Memory B cell (primary cell): ENCODE measurements at places on chromosomes 16 and 17.

DNA sequence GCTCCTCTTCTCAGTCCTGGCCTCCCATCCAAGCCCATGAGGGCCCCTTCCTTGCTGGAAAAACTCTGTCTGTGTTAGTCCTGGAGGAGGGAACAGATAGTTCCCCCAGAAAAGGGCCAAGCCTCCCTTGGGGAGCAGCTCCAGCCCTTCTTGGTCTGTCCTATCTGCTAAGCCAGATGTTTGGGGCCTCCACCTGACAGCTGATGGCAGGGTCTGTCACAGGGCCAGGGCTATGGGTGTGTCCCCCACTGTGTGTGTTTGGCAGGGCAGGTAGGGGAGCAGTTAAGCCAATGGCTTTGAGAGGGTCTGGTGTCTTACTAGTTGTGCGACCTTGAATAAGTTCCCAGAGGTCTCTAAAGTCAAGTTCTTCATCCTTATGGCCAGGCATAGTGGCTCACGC, 13.6 kb upstream of the SLC4A1 start:
- no peaks in the 10 kb centered on the region for H3K36me3 ChIP-seq
- H3K4me3 ChIP-seq, result no peak overlapping the region
- peaks cover 11% of the 10 kb centered on the region for H3K4me1 ChIP-seq
- no peak overlapping the region for H3K27ac ChIP-seq
- peaks cover 2% of the 10 kb centered on the region for H3K27me3 ChIP-seq

DNA sequence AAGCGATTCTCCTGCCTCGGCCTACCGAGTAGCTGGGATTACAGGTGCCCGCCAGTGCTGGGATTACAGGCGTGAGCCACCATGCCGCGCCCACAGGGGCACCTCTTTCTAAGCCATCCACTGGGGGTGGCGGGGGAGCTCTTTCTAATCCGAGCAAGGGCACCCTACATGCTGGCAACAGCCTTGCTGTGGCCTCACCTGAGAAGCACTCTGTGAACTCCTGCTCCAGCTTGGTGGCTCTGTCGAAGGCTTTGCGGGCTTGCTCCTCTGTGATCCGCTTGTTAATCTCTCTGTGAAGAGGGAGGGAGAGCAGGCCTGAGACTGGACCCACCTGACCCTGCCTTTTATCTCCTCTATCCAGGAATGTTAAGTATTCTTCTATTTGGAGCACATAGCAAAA, 11.9 kb upstream of the ASGR1 start:
- no peak overlapping the region for H3K27ac ChIP-seq
- no peak for DNase-seq
- no peak overlapping the region for H3K4me3 ChIP-seq
- H3K27me3 ChIP-seq, result peaks cover 4% of the 10 kb centered on the region

DNA sequence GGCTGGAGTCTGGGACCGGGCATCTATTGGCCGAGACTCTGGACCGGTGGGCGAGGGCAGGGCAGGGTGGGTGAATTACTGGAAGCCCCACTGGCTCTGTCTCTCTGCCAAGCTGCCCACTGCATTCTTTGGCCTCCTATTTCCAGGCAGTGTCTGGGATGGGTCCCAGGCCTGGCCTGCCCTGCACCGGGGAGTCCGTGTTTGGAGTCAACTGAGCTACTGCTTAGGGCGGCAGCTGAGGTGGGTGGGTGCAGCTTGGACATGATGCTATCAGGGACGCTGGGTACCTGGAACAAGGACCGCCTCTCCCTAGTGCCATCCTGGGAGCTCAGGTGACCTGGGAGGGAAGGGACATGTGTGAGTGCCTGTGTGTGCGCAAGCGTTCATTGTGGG, 58.1 kb downstream of the SOCS3 start:
- peaks cover 1% of the 10 kb centered on the region for H3K27me3 ChIP-seq
- H3K4me1 ChIP-seq, result no peaks in the 10 kb centered on the region
- no peak for DNase-seq
- H3K36me3 ChIP-seq, result no peaks in the 10 kb centered on the region
- no peak overlapping the region for H3K27ac ChIP-seq
- H3K4me3 ChIP-seq, result no peak overlapping the region

GRCh38 chr17:51362811-51363585, 102.7 kb downstream of the UTP18 start:
- no peak overlapping the region for H3K27ac ChIP-seq
- no peaks in the 10 kb centered on the region for H3K36me3 ChIP-seq
- H3K4me3 ChIP-seq, result no peak overlapping the region
- peaks cover 3% of the 10 kb centered on the region for H3K4me1 ChIP-seq

- H3K36me3 ChIP-seq, result no peaks in the 10 kb centered on the region
- no peak for DNase-seq
- peaks cover 8% of the 10 kb centered on the region for H3K27me3 ChIP-seq
These were observed 8.1 kb upstream of the DPEP1 start for GRCh38 chr16:89605186-89605970.

- DNase-seq, result no peak
- no peak overlapping the region for H3K4me3 ChIP-seq
- no peaks in the 10 kb centered on the region for H3K36me3 ChIP-seq
- H3K27me3 ChIP-seq, result no peaks in the 10 kb centered on the region
- H3K27ac ChIP-seq, result no peak overlapping the region
These were observed 160.1 kb downstream of the MAP2K4 start for GRCh38 chr17:12180644-12181261.

DNA sequence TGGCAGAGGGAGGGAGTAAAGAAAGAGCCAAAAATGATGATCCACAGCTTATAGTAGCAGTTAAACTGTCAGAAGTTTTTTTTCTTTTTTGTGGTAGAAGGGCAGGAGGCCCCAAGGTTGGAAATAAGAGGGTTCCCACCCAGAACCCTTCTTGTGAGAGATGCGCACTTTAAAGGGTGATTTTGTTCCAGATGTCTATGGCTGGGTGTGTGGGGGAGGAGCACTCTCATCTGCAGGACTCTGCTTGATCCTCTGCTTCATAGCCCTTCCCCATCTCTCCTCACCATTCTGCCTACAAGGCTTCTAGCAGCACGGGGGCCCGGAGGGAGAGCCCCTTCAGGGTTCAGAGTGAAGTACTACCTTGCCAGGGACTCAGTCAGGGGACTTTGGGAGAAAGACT, 6.4 kb downstream of the ATXN1L start:
- no peaks in the 10 kb centered on the region for H3K27me3 ChIP-seq
- H3K4me3 ChIP-seq, result no peak overlapping the region
- H3K4me1 ChIP-seq, result peaks cover 54% of the 10 kb centered on the region
- no peak for DNase-seq
- peak overlapping the region; percentile 95 for H3K27ac ChIP-seq

- H3K4me1 ChIP-seq, result peaks cover 4% of the 10 kb centered on the region
- no peaks in the 10 kb centered on the region for H3K36me3 ChIP-seq
- no peak overlapping the region for H3K4me3 ChIP-seq
- H3K27me3 ChIP-seq, result peaks cover 2% of the 10 kb centered on the region
- H3K27ac ChIP-seq, result no peak overlapping the region
These were observed 30.9 kb downstream of the WSB1 start for GRCh38 chr17:27324771-27325339.

- peaks cover 24% of the 10 kb centered on the region for H3K4me1 ChIP-seq
- no peaks in the 10 kb centered on the region for H3K36me3 ChIP-seq
- H3K27ac ChIP-seq, result peak within 1 kb of the TSS; percentile 68
- DNase-seq, result peak; percentile 56
- H3K4me3 ChIP-seq, result peak within 1 kb of the TSS; percentile 90
- peaks cover 1% of the 10 kb centered on the region for H3K27me3 ChIP-seq
These were observed at the start of gene TBKBP1 for GRCh38 chr17:47693731-47694580. TBKBP1 (plus strand) TSS chr17:47694161; CDS start chr17:47696113, 1,952 bp downstream.

DNA sequence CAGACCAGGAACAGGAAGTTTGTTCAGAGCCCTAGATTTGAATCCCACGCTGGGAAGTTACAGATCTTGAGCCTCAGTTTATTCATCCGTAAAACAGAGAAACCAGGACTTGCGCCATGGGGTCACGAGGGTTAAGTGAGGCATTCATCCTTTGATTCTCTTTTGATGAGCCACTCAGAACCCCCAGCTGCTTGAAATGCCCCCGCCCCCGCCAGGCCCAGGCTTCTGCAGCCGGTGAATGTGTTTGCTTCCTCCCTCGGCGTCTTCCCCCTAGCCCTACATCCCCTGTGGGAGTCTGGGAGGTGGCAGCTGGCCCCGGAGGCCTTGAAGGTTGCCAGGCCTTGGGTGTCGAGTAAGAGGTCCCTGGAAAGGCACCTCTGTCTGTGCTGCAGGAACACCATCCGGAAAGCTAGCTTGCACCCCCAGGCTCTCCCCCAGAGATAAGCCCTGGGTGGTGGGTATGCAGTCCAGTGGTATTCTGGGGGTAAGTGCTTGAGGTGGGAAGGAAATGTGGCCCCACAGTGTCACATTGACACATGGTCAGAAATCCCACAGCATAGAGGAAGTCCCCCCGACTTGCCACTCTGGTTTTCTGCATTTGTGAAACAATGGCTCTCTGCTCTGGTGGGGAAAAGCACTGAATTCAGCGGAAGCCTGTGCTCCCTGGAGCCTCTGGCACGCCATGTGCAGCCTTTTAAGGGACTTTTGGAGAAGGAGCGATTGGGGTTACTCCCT, 14.9 kb downstream of the IRF8 start:
- peaks cover 65% of the 10 kb centered on the region for H3K4me1 ChIP-seq
- no peak for DNase-seq
- H3K4me3 ChIP-seq, result peak overlapping the region; percentile 18
- peak overlapping the region; percentile 86 for H3K27ac ChIP-seq
